ENCODE measurements at places on chromosomes 7 and 10.

DNA sequence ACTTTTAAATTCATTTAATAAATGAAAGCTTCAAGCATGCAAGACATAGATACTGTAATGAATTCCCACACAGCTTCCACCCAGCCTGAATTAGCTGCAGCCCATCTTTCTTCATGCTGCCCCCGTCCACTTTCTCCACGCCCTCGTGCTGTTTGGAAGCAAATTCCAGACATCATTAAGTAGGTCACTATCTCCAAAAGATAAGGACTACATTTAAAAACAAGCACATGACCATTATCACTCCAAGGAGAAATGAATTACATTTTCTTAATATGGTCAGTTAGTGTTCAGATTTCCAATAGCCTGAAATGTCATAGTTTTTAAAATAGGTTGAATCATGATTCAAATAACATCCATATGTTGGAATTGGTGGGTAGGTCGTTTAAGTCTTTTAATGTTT lies 24.3 kb downstream of the LMTK2 start:
- DNase-seq = no peak

- no peak for DNase-seq
Measured at GRCh38 chr10:132113206-132113605, 47.5 kb downstream of the JAKMIP3 start.

DNA sequence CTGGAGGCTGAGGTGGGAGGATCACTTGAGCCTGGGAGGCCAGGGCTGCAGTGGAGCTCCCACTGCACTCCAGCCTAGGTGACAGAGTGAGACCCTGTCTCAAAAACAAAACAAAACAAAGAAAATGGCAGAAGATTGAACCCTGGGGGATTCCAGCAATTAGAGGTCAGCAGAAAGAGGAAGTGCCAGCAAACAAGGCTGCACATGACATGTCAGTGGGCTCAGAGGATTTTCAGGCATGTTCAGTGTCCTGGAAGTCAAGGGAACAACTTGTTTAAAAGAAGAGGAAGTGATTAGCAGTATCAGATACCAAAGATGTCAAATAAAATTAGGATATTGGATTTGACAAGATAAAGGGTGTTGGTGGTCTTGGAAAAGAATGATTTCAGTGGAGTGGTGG lies 32.3 kb downstream of the RAB18 start:
- no peak for DNase-seq

GRCh38 chr7:37215290-37215923 lies 233.3 kb downstream of the ELMO1 start:
- no peak for DNase-seq

DNA sequence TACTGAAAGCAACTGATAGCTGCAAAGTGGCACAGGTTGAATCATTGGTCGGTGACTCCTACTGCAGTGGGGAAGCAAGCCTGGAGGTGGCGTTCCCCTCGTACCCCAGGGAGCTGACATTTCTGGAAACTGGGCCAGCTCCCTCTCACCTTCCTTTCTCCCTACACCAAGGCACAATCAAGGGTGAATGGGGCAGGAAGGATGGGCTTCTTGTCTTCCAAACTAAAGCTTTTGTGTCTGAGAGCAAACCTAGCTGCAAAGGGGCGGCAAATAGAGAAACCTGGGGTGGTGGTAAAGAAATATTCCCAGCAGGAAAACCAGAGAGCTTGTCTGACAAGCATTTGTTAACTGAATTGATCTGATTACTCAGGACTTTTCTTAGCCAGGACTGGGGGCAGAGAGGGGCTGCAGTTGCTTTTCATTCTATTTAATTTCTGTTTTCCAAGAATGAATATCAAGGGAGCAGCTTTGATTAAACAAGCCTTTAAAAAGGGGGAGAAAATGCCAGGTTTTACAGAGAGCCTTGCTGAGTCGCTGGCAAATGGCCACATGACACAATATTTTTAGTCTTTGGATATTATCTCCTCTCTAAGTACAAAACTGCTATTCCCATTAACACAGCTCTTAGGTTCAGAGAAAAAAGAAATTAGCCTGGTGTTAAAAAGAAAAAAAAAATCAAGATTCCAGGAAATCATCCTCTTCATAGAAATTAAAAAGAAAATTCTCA lies 27.8 kb downstream of the CDHR3 start:
- peak; percentile 23 for DNase-seq

GRCh38 chr7:32535162-32535702 lies 39.9 kb downstream of the AVL9 start:
- DNase-seq = no peak

DNA sequence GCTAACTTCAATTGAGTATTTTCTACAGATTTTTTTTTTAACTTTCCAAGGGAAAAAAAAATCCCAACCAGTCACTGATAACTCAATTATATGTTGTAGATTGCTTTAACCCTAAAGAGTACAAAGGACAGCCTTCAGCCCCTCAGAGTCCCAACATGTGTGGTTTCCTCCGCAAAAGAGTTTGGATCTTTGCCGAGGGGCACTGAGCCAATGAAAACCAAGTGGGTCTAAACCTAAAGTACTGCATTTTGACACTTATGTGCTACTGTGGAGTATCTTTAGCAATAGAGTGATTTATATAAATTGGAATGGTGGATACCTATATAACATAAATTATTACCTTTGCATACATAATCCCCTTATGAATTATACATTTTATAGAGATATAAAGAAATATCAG lies 91.5 kb downstream of the SEMA3D start:
- DNase-seq = no peak

- DNase-seq = no peak
Measured at GRCh38 chr7:100968031-100968430, 1.3 kb upstream of the MUC12 start.

DNA sequence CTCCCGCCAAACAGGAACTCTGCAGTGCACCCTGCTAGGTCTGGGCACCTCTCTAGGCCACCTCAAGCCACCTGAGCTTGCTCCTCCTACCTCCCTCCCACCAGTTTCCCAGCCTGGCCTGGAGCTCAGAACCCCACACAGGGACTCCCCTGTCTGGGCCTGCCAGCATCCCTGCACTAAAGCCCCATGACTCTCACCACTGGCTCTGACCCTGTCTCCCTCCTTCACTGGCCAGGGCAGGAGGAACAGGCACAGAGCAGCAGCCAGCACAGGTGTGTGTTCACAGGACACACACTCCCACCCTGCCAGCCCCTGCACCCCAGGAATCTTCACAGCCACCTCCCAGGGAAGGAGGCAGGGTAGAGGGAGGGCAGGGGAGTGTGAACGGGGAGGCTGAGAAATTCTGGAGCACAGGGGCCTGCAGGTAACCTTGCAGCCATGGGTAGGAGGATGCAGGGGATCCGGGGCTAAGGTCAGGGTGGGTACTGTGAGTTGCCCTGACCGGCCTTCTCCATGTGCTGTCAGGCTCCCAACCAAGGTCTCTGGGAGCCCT lies 13.9 kb upstream of the ANTXRL start:
- no peak for DNase-seq

DNA sequence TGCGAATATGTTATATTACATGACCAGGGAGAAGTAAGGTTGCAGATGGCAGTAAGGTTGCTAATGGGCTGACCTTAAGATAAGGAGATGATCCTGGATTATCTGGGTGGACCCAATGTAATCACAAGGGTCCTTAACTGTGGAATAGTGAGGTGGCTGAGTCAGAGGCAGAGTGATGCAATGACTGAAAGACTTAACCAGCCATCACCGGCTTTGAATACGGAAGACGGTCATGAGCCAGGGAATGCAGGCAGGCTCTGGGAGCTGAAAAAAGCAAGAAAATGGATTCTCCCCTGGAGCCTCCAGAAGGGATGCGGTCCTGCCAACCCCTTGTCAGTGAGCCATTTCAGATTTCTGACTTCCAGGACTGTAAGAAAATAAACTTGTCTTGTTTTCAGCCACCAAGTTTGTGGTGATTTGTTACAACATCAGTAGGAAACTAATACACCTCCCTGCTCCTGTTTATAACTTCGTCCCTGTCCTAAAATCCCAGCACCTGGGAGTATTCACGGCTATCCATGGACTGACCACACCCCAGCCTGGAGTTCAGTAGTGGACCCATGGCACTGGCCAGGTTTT lies 4.6 kb upstream of the C10orf95 start:
- peak; percentile 91 for DNase-seq

- DNase-seq = peak; percentile 28
Measured at GRCh38 chr10:23171232-23171876, 20.8 kb upstream of the PTF1A start.

DNA sequence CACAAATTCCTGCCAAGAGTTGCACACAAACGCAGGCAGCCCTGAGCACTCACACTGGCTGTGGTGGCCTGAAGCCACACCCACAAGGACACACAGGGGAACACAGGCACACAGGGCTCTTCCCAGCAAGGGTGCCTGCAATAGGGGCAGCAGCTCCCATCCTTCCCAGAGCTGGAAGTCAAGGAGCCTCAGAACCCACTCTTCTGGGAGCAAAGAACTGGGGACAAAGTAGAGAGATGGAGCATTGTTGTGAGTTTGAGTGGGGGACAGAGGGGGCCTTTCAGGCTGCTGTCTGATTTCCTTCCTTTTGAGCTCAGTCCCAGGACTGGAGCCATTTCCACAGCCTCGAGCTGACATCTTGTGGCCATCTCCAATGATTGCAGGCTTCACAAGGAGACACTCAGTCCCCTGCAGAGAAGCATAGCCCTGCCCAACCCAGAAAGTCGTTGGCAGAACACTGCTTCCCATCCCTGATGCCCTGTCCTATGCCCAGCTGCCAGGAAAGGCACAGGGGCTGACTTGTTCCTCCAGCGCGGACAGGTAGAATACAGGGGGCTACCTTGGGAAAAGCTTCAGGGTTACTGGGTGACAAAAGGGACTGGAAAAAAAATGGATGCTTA lies 34.4 kb upstream of the SLF2 start:
- peak; percentile 75 for DNase-seq

- DNase-seq = peak; percentile 87
Measured at GRCh38 chr7:130966246-130967009, 232.4 kb upstream of the KLF14 start.

GRCh38 chr10:96017191-96017687 lies 26.1 kb upstream of the CCNJ start:
- peak; percentile 66 for DNase-seq

DNA sequence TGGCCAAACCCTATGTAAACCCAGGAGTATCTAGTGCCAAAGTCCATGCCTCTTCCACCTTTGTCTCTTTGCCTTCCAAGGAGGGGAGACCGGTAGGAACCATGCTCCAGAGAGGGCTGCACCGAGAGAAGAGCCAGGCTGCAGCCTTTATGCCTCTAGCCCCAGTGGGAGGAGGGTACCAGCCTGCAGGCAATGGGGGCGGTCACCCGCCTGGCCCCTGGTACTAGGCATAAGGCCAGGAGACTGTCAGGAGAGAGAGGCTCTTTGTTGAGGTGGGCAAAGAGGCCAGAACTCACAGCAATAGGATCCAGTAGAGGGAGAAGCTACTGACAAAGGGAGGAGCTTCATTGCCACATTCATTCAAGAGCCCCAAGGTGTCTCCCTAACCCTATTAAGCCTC lies 146.6 kb upstream of the PDE1C start:
- no peak for DNase-seq

GRCh38 chr7:40836218-40836617 lies 701.4 kb downstream of the SUGCT start:
- DNase-seq = peak; percentile 20

- no peak for DNase-seq
Measured at GRCh38 chr10:118839348-118839747, 84.6 kb upstream of the CACUL1 start.

- DNase-seq = no peak
Measured at GRCh38 chr7:157008206-157009169, 2.0 kb downstream of the MNX1 start.

- no peak for DNase-seq
Measured at GRCh38 chr7:55019691-55020465, 1.1 kb downstream of the EGFR start.

DNA sequence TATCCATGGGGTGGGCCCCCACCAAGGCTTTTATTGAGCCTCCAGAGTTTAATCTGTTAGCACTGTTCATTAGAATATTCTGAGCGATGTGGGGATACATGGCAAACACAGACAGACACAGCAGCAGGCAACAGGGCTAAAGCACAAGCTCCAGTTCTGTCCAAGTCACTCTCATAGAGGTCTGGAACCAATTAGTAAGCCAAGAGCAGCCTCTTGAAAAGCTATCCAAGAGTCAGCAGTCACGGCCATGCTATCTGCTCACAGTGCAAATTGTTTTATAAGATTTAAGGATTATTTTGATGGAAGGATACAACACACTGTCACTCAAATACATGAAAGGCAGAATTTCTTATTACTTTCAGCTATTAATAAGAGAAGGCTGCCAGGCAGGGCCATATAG lies 86.4 kb upstream of the DGKB start:
- DNase-seq = peak; percentile 41

GRCh38 chr10:60433684-60434083 lies 44.0 kb upstream of the ANK3 start:
- peak; percentile 96 for DNase-seq

- DNase-seq = no peak
Measured at GRCh38 chr7:25408012-25408687, 179.9 kb upstream of the NPVF start.

DNA sequence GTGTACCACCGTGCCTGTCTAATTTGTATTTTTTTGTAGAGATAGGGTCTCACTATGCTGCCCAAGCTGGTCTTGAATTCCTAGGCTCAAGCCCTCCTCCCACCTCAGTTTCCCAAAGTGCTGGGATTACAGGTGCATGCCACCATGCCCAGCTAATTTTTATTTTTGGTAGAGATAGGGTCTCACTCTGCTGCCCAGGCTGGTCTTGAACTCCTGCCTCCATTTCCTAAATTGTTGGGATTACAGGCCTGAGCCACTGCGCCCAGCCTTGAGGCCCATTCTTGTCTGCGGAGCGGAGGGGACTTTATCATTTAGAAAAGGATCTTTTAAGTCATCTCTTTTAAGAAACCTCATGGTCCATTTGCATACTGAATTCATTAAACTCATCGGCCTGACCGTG lies 221.4 kb upstream of the SH2B2 start:
- no peak for DNase-seq

DNA sequence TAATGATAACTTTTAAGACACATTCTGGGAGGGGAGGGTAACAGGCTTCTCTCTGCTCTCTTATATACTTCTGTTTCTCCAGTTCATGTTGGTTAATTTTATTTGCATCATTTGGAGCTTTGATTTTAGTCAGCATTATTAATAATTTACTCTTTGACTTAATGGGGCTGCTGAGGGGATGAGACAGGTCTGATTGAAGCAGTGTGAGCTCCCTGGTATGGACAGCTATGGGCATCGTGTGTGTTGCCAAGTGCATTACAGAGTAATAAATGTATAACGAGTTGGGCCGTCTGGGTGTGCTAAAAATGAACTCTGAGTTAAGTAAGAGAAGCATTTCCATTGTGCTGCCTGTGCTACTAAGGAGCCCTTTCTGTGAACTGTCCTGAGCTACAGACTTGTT lies 31.7 kb upstream of the IKZF1 start:
- no peak for DNase-seq
